Stimulated activated CD8-positive, alpha-beta memory T cell treated with anti-CD3 and anti-CD28 coated beads, Interleukin-2, amount 100 ng/mL, for 48 hours (primary cell): ENCODE measurements at places on chromosomes 6 and 20.

DNA sequence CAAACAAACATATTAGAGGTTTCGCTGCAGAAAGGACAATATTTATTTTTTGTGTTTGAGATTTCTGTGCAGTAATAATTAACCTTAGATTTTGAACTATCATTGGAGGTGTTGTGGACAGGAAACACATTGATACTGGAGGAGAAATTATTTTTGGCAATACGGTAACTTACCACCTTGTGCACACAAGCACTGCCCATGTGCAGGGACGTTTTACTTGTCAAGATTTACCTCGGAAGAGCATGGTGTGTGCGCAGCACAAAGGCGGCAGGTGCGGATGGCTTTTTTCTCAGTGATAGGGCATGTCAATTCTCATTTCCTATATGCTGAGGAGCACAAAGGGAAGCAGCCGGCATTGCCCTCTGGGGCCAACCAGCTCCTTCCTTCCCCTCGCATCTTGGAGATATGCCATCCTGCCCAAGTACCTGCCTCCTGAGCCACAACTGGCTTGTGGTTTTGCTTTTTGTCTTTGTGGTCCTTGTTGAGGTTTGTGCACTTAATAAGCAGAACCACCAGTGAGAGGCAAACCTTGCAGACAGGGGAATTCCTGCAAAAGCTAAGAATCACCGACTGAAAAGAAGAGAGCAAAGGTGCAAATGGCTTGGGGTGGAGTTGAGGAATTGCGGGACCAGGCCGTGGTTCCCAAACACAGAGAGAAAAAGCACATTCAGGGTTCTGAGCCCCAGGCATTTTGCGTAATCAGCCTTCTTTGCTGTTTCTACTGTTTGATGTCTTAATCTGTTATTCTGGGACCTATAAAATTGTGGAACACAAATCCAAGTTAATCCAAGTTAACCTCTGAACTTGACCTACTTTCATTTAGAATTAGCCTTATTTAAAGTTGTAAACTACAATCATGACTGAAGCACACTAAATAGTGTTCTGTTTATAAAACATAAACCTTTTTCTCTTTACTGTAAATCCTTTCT, 21.9 kb downstream of the SAMD5 start:
- no peak for DNase-seq

DNA sequence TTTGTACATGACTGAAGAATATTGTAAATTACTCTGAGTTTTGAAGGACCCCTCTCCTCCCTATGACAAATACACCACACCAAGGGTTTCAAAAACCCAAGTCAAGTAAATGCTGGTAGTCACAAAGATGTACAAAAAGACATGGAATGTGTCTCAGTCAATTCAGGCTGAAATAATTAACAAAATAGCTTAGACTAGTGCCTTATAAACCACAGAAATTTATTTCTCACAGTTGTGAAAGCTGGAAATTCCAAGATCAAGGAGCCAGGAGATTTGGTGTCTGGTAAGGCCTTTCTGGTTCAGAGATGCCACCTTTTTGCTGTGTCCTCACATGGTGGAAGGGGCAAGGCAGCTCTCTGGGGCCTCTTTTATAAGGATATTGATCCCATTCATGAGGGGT, 202.3 kb upstream of the RIN2 start:
- no peak for DNase-seq

GRCh38 chr20:57612916-57613315, 7.3 kb downstream of the ZBP1 start:
- no peak for DNase-seq

GRCh38 chr6:134805168-134805567, 144.7 kb downstream of the ALDH8A1 start:
- no peak for DNase-seq

GRCh38 chr6:50927800-50928199, 109.1 kb downstream of the TFAP2B start:
- no peak for DNase-seq

DNA sequence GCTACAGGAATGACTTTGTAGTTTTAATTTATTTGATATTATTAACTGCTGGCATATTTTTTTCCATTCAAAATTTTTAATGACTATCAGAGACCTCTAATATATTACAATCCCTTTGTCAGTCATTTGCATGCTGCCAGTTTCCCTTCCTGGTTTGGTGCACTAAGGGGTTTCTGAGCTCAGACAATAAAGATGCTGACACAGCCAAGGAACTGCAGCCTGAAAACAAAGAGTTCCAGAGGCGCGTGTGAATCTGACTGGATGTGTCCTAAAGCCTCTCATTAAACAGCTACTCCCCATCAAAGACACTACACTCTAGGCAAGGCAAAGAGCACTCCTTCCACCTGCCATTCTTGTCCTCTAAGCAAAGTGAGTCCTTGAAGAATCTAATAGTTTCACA, 116.8 kb upstream of the DST start:
- DNase-seq = no peak

DNA sequence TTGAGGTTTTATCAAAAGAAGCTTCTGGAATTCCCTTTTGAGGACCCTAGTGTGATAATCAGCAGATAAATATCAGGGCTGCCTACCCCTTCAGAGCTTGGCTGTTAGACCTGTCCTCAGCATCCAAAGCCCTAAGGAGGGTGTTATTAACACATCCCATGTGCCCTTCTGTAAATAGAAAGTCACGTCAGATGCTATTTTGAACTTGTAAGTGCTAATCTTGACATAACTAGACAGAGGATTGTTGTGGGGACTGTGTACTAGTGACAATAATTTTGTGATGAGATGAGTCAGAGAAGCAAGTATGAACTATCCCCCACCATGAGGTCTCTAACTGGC, 4.9 kb upstream of the LAMA4 start:
- DNase-seq = no peak

DNA sequence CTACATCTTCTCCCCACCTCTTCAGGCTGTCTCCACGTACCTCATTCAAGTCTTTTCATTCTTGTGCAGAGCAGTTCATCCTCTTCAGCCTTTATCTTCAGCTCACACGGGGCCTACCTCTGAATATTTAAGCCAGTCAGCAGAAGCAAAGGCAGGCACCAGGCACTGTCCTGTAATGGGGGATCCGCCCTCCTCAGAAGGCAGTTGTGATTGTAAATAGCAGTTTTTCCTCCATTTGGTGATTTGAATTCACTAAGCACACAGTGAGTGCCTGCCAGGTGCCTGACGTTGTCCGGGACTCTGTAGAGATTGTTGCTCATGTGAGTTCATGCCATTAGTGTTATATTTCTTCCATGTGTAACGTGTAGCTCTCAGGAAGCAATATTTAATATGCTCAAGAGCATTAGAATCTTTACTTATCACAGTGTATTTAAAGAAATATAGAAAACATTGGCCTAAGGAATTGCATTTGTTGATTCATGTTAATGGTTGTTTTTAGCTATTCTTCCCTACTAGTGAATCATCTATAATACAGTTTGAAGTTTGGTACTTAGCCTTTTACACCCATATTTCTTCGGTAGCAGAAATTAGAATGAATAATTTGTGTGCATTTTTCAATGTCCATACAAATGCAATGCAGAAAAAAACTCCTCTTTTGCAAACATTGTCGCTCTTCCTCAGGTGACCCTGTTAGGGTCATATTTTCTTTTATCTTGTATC, 17.9 kb downstream of the BPHL start:
- no peak for DNase-seq
